ENCODE measurements at places on chromosomes 16 and 17.

DNA sequence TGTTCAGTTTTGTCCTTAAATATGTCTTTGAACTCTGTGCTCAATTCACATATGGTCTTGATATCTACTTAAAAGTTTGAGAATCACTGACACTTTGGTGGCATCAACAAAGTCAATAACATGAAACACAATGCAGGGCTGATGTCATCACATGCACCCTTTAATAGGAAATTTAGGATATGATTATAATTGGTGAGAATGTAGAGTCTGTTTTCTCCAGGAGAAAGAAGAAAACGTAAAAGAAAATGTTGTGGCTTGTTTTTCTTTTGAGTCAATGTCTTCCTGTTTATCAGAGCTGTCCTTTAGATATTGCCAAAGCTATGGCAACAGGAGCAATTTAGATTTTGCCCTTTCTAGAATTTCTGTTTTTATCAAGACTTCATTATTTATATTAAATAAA is 396.9 kb downstream of the CDH13 start:
- DNase-seq: no peak

DNA sequence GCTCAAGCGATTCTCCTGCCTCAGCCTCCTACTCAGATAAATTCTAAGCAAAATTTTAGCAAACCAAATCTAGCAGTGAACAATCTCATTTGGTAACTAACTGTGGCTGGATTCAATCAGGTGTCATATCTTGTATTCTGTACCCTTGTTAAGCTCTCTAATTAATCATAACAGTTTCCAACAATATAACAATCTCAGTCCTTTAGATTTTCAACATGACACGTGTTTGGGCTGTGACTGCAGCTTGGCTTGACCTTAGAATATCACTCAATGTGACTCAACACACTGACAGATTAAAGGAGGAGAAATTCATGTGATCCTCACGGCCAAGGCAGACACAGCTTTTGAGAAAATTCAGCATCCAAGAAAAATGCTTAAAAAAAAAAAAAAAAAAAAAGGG is 133.6 kb downstream of the BANP start:
- DNase-seq: no peak

DNA sequence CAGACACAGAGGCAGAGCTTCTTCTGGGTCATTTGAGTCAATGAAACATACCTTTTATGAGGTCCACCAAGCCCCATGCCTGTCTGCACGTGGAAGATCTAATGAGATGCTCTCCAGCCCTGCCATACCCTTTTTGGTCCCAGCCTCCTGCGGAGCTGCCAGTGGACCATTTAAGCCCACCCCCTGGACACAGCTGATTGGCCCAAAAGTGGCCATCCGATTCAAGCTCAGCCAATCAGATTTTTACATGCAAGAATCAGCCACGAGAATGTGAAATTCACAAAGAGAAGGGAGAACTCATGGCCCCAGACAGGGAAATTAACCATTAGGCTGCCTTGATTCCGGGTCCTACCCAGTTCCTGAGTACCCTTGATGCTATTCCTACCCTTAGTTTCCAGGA is 231.0 kb upstream of the EEF2KMT start:
- DNase-seq: no peak

DNA sequence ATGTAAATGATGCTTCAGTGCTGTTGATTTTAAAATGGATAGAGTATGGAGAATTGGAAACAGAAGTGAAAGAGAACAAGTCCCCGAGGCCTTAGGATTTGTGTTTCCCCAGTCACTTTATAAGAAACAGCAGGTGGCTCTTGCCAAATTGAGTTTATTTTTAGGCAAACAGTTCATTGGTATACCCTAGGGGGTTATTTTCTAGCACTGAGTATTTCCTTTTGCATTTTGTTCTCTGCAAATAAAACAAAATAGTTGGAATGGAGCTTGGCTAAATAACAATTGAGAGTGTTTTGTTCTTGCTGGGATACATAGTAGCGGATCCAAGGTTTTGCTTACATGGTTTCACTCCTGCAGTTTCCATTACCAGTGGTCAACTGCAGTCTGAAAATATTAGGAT is 591.1 kb upstream of the C16orf82 start:
- DNase-seq: no peak

- no peak for DNase-seq
Measured at GRCh38 chr17:58383892-58384462, 32.0 kb upstream of the SUPT4H1 start.

GRCh38 chr17:17681187-17681743 is at the start of gene RAI1:
RAI1 (plus strand) TSS chr17:17681458; CDS start chr17:17792949, 111,491 bp downstream.
- no peak for DNase-seq

DNA sequence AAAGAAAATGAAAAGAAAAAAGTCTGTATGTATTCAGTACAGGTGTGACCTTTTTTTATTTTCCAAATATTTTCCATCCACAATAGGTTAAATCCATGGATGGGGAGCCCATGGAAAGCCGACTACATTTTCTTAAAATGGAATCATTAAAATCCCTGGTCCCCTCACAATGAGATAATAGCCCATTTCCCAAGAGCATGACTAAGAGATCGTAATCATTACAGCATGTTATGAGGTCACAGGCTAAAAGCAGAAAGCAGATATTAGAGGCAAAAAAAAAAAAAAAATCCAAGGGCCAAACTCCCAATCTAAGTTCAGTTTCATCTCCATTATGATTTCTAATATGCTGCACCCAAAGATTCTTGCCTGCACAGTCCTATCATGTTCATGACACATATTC is 44.7 kb downstream of the CYTH1 start:
- no peak for DNase-seq

GRCh38 chr16:85403693-85404092 is 209.4 kb upstream of the GSE1 start:
- no peak for DNase-seq

DNA sequence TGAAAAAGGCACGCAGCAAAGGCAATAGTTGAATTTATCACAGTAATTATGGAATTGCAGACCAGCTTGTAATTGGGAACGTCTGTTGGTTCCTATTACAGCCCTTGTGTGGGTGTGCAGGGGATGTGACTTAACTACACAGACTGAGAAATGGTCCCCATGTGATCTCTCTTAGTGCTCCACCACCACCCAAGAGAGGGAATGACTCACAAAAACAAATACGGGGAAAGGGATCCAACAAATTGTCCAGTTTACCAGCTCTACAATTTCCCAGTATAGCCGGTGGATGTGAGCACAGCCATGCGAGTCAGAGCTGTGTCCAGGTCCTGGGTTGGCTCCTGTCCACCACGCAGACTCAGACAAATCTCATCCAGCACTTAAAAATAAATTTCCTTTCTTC is 337.9 kb downstream of the GRIN2A start:
- no peak for DNase-seq

DNA sequence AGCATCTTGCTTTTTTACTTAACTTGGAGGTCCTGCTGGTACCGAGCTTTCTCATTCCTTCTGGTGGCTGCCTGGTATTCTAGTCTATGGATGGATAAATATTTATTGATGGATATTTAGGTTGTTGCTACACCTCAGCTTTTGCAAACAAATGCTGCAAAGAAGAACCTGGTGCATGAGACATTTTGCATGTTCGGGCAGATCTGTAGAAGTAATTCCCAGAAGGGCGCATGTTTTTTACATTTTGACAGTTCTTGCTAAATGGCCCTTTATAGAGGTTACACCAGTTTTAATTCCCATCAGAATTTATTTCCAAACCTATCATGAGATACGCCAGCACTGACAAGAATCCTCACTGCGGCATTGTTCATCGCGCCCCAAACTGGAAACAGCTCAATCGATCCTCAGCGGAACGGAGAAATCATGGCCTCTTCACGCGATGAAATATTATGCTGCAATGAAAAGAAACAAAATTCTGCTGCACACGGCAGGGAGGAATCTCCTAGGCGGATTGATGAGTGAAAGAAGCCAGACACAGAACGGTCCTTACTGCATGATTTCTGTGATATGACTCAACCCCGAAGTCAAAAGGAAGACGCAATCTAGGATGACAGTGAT is 68.0 kb upstream of the CREBBP start:
- no peak for DNase-seq

DNA sequence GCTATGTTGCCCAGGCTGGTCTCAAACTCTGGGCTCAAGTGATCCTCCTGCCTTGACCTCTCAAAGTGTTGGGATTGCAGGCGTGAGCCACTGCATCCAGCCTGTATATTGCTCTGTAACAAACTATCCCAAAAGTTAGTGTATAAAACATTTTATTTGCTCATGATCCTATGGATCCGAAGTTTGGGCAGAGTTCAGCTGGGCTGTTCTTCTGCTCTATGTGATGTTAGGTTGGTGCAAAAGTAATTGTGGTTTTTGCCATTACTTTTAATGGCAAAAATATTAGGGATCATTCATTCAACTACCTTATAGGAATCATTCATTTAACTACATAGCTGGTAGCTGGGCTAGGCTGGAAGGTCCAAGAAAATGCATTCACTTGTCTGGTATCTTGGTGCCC is 12.8 kb upstream of the WFIKKN2 start:
- no peak for DNase-seq

DNA sequence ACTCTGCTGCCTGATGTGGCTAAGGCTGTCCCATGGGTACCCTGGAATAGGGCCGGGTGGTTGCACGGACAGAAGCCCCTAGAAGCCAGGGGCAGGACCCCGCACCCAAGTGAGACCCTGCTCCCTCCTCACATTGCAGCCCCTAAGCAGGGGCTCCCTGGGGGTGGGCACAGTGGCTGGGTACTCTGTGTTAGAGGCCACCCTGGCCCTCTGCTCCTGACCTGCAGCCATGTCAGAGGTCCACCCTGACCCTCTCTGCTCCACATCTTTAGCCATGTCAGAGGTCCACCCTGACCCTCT is 2.1 kb downstream of the CBFA2T3 start:
- DNase-seq: no peak

- no peak for DNase-seq
Measured at GRCh38 chr16:84648595-84649510, 542 bp downstream of the KLHL36 start.

- DNase-seq: no peak
Measured at GRCh38 chr16:75193730-75194444, 13.1 kb downstream of the CTRB2 start.

DNA sequence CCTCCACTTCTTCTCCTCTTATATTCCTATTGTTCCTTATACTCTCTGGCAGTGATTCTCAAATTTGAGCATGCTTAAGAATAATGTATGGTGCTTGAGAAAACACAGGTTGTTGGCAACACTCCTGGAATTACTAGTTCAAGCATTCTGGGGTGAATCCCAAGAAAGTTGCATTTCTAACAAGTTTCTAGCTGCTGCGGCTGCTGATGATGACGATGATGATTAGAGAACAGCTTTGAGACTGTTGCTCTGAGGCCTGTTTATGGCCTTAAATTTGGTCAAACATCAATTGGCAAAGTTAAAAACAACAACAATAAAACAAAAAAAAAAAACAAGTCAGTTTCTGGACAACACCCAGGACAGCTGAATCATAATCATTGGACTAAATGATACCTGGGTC is 961.9 kb downstream of the CDH11 start:
- DNase-seq: no peak

GRCh38 chr17:78322858-78323455 is 36.9 kb downstream of the SOCS3 start:
- no peak for DNase-seq

- no peak for DNase-seq
Measured at GRCh38 chr16:70407811-70408274, 31.1 kb downstream of the ST3GAL2 start.

DNA sequence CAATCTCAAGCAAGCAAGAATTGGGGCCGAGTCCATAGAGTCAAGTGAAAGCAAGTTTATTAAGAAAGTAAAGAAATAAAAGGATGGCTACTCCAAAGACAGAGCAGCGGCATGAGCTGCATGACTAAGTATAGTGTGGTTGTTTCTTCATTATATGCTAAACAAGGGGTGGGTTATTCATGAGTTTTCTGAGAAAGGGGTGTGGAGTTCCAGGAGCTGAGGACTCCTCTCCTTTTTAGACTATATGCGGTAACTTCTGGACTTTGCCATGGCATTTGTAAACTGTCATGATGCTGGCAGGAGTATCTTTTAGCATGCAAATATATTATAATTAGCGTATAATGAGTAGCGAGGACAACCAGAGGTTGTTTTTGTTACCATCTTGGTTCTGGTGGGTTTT is 819.9 kb downstream of the KCNJ2 start:
- no peak for DNase-seq

DNA sequence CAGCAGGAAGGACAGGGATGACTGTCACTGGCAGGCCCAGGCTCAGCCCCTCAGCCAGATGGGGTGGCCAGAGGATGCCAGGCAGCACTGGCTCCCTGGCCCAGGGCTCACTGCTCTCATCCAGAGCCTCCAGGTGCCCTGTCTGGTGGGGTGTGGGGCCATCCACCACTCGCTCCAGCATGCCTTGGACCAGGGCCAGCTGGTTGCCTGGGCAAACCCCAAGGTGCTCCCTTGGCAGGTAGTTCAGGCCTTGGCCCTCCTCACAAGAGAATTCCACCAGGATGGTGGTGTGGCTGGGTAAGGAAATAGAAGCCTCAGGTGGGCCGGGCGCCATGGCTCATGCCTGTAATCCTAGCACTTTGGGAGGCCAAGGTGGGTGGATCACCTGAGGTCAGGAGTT is 29.4 kb downstream of the LGALS9 start:
- DNase-seq: no peak

GRCh38 chr17:78395155-78395554 is 16.7 kb downstream of the PGS1 start:
- DNase-seq: no peak

- DNase-seq: no peak
Measured at GRCh38 chr16:50573279-50573678, 25.1 kb downstream of the NKD1 start.

- no peak for DNase-seq
Measured at GRCh38 chr17:80204626-80205468, 15.3 kb downstream of the SGSH start.

- no peak for DNase-seq
Measured at GRCh38 chr17:58537266-58537665, 22.8 kb upstream of the MTMR4 start.

GRCh38 chr17:75877752-75878173 is 618 bp downstream of the TRIM47 start:
- peak; percentile 54 for DNase-seq

DNA sequence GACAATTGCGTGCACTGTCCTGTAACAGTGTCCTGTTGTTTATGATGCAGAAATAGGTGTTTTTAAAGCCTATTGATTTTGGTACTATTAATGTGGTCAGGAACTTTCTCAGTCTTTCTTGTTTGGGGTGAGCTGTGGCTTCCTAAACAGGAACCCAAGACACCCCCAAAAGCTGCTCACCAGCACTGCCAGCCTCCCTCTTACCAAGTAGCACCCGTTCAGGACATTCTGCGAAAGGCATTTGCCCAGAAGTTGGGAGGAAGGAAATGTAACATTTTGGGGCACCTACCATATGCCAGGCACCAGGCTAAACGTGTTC is 21.6 kb upstream of the STH start:
- DNase-seq: no peak

All from stimulated activated CD4-positive, alpha-beta T cell treated with anti-CD3 and anti-CD28 coated beads, TNF-alpha, amount 100 ng/mL, for 24 hours (primary cell).